ENCODE measurements at places on chromosomes 6 and 20.

DNA sequence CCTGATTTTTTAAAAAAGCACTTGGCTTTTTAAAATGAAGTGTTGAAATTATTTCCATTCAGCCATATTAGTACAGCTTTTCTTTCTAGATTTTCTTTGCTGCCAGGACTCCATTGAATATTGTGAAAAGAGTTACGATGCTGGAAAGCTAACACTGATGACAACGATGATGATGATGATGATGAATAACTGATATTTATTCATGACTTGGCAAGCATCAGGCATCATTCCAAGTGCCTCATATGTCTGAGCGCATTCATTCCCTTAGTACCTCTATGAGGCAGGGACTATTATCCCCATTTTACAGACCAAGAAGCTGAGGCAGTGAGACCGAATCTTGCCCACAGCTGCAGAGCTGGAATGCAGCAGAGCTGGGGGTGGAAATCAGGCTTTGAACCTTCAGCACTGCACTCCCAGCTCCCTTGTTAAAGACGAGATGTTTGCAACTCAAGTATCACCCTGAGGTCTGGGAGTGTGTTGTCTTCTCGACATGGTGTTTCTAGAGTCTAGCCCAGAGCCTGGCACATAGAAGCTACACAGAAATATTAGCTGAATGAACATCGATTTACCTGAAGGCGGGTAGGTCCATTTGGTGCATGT lies 85.5 kb upstream of the FRMD1 start:
- DNase-seq, result no peak

DNA sequence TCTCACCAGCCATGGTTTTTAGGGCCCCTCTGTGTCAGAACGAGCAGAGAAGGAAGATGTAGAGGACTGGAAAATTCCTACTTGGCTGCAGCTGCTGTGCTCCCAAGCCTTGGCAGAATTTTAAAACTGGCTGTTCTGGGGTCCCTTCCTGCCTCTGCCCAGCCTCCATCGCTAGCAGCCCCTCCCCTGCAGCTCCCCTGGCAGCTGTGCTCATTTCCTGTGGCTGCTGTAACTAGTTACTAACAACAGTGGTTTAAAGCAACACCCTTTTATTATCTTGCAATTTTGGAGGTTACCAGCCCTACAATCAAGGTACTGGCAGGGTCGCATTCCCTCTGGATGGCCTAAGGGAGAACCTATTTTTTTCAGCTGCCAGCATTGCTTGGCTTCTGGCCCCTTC lies 3.7 kb upstream of the CST11 start:
- no peak for DNase-seq

- DNase-seq, result no peak
These were observed 51.2 kb downstream of the CRYBG1 start for GRCh38 chr6:106411643-106412200.

GRCh38 chr6:24513602-24514001 lies 18.8 kb downstream of the ALDH5A1 start:
- DNase-seq, result no peak

GRCh38 chr20:36895036-36895435 lies 19.1 kb downstream of the TLDC2 start:
- no peak for DNase-seq
